ENCODE measurements at places on chromosomes 12 and 14.

GRCh38 chr14:24241829-24242443 lies 487 bp downstream of the TINF2 start:
- DNase-seq, result peak; percentile 90

DNA sequence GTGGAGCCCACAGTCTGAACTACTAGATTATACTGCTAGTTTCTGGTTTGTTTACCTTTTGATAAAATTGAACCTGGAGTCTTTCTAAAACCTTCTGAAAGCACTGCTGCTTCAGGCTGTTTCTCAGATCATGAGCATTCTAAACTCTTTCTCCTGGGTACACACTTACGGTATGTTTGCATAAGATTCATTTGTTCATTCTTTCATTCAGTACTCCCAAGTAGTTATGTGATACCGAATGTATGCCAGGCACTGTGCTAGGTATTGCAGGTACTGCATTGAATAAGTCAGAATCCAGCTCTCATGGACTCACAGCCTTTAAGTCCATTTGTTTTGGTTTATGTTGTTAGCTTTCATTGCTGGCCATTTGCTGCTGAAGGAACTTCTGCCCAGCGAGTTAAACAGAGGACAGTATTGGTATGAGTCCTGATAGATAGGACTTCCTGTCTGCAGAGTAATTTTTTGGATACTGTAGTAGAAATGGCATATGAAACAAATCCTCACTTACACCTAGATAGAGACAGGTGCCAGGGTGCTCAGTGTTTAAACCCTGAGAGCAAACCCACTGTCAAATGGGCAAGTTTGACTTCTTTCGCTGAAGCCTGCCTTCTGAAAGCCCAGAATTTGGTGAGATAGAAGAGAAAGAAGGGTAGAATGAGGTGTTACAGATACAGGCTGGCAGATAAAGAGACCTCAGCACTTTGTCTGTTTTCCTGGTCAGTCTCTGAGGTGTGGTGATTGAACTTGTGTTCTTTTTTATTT lies 2.1 kb downstream of the SUSD6 start:
- DNase-seq, result no peak

GRCh38 chr14:91027561-91027960 lies 32.9 kb downstream of the RPS6KA5 start:
- no peak for DNase-seq

DNA sequence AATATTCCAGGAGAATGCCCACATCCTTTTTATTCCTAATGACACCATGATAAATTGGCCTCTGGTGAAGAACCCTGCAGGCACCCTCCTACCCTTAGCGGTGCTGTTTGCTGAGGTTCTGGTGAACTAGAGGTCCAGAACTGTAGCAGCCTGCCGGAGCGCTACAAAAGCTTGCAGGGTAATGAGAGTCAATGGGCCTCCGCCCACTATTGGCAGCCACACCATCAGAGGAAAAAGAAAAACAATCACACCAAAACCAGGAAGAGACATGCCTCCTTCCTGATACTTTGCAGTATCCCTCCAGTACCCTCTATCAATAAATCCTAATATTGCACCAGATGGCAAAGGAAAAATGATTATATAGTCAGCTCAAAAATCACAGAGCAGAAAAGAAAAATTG lies 142.9 kb downstream of the SPTSSA start:
- DNase-seq, result no peak

GRCh38 chr14:104263675-104264358 lies 125.4 kb downstream of the KIF26A start:
- DNase-seq, result no peak

DNA sequence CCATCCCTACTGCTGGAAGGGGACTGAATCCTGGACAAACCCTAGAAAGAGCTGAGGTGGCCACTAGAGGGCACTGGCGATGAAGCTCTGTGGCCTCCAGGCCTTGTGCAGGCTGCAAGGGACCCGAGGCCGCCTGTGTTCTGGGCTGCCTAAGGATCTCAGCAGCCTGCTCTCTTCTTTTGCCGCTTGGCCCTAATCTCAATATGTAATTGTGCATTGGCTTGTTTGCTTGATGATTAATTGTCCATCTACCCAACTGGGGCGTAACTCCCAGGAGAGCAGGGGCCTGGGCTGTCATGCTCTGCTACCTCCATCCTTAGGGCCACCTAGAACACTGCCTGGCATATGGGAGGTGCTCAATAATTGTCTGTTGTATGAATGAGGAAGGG lies 73.8 kb downstream of the SYNE3 start:
- DNase-seq, result peak; percentile 72

DNA sequence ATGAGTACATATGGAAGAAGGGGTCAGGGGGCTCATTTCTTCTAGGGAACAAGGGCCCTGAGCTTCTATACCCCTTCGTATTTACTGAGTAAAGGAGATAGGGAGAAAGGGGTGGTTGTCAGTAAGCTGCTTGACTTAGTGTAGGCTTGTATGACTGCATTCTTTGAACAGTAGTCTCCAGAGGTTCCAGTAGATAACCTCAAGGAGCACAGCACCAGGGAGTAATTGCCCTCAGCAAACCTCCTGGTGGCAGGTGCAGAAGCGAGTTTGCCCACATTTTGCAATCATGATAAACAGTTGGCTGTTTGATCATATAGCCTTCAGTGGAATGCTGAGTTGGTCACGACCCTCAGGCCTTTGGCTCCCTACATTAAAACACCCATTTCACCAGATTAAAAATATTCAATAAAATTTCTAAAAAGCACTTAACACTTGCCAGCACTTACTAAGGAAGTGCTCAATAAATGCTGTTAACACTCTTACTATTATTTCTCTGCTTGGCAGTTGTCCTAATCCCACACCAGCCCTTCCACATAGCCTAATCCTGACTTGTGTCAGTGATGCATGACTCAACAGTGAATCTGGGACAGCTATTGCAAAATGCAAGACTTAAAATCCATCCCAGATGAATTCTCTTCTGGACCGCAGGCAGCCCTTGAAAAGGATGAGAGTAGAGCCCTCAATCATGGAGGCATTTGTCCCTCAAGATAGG lies 3.7 kb upstream of the DHRS4L2 start:
- DNase-seq, result no peak

- no peak for DNase-seq
Measured at GRCh38 chr12:101992091-101992490, 69.7 kb downstream of the WASHC3 start.

DNA sequence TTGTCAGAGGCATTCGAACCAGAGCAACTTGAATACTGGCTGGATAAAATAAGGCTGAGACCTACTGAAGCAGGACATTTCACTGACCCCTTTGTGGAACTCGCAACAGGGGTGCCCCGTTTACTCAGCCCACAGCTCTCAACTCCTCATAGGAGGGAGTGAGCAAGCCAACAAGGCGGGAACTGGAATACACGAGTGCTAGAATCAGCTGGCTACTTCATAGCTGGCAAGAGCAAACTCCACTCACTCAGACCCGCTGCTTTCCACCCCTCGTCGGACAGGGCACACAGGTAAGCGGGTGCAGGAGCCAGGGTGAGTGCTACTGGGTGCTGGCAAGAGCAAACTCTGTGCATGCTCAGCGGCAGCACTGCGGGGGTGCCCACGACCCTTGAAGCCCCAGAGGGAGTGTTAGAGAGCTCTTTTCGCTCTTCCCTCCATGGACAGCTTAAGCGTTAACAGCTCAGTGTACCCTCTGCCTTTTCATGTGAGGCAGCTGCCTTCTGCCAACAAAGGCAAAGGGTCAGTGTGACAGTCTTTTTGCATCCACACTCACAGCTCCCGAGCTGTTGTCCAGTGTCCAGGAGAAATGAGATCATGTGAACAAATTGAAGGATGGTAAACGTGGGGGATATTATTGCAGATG lies 15.7 kb downstream of the CAPZA3 start:
- no peak for DNase-seq

GRCh38 chr12:109770861-109771670 lies 57.4 kb downstream of the FAM222A start:
- no peak for DNase-seq

DNA sequence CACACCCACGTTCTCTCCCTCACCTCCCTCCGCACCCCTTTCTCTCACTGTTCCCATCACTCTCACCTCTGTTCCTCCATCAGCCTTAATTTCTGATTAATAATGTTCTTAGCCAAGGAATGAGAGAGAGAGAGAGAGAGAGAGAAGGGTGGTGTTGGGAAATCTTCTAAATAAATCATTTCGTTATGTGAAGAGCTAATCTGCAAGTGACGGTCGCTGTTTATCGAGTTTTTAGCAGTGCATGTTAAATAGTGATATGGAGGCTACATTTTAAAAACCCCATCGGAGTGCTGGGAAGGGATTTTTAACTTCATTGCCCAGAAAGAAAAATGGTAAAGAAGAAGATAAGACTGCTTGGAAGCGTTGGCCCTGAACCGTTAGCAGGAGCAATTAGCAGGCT lies 203.3 kb upstream of the LHX5 start:
- DNase-seq, result no peak

- no peak for DNase-seq
Measured at GRCh38 chr14:90577661-90578282, 180.9 kb downstream of the CALM1 start.

- DNase-seq, result no peak
Measured at GRCh38 chr12:64566122-64566521, 44.2 kb upstream of the RASSF3 start.

DNA sequence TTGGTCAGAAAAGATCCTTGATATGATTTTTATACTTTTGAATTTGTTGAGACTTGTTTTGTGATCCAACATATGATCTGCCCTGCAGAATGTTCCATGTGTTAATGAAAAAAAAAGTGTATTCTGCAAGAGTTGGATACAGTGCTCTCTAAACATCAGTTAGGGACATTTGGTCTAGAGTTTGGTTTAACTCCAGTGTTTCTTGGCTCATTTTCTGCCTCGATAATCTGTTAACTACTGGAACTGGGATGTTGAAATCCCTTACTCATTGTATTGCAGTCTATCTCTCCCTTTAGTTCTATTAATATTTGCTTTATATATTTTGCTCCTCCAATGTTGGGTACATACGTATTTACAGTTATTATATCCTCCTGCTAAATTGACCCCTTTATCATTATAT lies 18.3 kb upstream of the TXNRD1 start:
- DNase-seq, result no peak

- DNase-seq, result peak; percentile 14
Measured at GRCh38 chr12:40224439-40225291, at the start of gene LRRK2. TSS of gene LRRK2 (plus strand) at chr12:40224997. CDS start at chr12:40225132, 135 bp downstream.

DNA sequence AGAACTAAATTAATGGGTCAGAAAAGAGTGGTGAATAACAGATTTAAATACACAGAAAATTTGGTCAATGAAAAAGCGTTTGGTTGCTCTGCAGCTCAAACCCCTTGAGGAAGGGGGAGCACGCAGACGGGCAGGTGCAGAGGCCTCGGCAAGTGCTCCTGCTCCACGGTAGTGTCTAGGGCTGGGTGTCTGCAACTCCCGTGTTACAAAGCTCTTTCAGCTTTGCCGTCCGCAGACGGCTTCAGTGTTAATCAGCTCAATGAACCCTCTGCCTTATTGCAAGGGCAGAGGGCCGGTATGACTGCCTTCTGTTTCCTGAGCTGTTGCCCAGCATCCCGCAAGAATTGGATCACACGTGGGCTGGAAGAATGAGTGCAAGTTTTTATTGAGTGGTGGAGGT lies 125.7 kb upstream of the TRHDE start:
- DNase-seq, result no peak

Measured in stimulated activated CD4-positive, alpha-beta T cell treated with anti-CD3 and anti-CD28 coated beads, Interleukin-2, amount 100 ng/mL, for 48 hours (primary cell).